Stimulated activated CD4-positive, alpha-beta T cell treated with anti-CD3 and anti-CD28 coated beads, Interleukin-12 subunit alpha, Interleukin-12 subunit beta, amount 100 ng/mL, for 4 hours (primary cell): ENCODE measurements at places on chromosomes 6 and 20.

DNA sequence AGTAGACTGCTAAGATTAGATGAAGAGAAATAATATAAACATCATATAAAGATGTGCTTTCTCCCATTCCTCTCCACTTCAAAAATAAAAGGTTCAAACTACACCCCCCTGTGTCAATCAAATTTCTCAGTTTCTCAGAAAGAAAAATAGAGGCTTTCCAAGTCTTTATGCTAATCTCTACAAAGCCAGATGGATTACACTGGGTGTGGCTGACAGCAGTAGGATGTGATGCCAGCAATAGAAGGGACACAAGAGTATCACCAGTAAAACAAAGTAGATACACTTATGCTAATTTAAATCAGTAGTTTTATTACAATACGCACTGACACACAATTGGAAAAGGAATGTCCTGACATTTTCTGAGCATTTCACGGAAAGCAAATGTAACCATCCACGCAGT lies 353.4 kb downstream of the RNGTT start:
- DNase-seq, result no peak

DNA sequence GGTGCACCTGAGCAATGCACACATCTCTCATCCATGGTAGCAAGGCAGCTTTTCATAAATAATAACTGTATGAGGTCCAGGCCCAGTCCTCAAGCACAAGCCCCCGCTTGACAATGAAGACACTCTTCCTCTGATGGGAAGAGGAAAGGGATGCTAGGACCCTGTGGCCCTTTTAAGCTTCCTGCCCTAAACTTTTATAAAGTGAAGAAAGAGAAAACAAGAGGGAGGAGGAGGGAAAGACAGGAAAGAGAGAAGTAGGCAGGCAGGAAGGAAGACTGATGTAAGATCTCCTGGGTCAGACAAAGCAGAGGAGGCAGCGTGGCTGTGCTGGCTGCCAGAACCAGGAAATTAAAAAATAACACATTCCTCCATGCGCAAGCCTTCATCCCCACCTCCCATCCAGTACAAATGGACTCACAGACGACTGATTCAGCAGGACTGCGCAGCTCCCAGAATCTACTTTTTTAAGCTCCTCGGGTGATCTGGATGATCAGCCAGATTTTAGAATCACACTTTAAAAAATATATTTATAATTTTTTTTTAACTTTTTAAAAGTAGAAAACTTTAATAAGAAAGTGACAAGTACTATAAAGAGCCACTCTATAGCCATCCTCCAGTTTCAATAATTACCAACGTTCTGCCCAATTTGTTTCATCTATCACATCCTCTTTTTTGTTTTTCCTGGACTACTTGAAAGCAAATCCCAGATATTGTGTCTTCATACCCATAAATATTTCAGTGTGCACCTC lies 16.5 kb downstream of the TNFAIP3 start:
- no peak for DNase-seq

GRCh38 chr6:42276034-42276890 lies 58.6 kb upstream of the MRPS10 start:
- DNase-seq, result no peak

DNA sequence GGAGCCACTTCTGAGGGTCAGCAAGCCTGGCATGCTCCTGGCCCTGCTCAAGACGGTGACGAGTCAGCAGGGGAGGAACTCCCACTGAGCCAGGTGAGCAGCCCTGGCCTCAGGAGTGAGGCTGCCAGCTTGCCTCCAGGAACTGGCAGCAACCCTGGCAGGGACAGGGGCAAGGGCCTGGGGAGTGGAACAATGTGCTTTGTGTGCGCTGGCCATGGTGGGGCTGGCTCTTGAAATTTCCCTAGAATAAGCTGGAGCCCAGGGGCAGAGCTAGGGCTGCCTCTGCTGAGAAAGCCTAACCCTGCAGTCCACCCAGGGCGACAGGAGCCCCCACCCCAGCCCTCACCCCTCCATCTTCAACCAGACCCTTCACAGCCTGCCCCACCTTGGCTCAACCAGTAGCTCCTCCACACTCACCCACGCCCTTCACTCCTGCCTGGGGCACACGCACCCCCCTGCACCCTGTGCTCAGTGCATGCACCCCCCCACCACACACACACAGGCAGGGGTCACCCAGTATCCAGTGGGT lies 88.0 kb downstream of the MRPL14 start:
- no peak for DNase-seq

- peak; percentile 29 for DNase-seq
Measured at GRCh38 chr6:90610751-90611542, 24.1 kb upstream of the MAP3K7 start.

DNA sequence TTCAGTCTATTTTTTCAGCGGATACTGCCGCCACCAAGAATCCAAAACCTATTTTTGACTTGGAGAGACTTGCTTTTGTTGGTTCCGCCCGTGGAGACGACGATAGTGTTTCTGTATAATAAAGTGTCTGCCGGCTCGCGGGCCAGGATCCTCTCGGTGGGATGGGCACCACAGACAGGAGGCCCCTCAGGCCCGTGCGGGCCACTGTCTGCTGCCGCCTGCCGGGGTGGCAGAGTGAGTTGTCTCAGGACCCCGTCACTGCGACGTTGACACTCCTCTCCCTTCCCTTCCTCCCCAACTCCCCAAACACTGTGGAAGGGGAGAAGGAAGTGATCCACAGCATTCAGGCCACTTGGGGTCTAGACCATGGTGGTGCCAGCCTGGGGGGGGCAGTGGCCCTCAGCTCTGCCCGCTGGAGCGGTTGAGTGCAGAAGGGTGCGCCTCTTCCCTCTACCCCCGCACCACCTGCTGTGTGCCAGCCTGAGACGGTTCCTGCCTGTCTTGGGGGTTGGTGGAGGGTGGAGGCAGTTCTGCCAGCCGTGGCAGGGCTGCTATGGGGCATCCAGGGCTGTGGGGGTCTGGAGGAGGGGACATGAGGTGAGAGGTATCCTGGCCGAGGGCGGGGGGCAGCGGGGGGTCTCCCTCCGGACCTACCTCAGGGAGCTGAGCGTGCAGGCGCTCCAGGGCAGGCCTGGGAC lies 17.5 kb downstream of the RBM38 start:
- DNase-seq, result no peak

- no peak for DNase-seq
Measured at GRCh38 chr20:23672158-23672557, 16.7 kb downstream of the CST4 start.

DNA sequence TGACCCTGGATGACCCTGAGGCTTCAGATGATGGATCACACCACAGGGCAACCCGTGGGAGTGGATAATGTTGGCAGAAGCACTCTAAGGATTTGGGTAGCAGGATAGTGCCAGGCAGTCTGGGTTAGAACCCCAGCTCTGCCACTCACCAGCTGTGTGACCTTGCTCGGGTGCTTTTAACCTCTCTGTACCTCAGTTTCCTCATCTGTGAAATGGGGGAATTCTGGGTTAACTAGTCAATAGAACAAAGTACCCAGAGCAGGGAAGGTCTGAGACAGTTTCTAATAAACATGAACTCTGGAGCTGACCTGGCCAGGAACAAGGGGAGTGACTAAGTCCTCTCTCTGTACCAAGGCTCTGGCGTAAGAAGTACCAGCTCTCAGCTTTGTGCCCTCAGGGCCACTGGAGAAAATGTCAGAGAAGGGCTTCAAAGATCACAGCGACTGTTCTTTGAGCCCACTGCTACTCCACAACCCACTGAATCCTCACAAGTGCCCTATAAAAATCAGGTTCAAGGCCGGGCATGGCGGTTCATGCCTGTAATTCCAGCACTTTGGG lies 14.7 kb upstream of the NOL4L start:
- no peak for DNase-seq

DNA sequence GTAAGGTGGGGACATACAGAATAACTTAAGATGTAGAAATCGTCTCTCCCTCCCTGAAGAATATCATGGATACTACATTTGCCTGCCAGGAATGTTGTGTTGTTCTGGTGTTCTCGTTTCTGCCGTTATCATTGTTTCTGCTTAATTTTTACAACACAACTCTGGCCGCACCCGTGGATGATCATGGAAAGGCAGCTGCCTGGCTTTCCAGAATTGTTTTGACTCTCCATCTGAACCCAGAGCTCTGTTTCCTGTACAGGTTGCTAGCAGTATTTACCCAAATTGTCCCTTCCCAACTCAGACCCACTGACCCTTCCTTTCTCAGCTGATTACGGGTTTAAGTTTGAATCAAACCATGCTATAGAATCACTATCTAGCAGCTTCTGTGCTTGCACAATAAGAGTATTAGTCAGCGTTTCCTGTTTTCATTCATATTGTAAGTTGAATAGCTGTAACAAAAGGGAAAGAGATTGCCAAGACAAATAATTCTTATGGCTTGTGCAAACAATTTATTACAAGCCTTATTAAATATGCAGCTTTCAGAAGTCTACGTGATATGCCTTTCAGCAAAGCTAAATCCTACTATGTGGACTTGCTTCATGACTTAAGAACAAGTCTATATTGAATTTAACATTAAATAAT lies 139.0 kb downstream of the MTHFD1L start:
- no peak for DNase-seq

GRCh38 chr20:8515810-8516435 lies 383.9 kb downstream of the PLCB1 start:
- no peak for DNase-seq

GRCh38 chr6:157226761-157227160 lies 96.6 kb downstream of the TMEM242 start:
- DNase-seq, result no peak

- no peak for DNase-seq
Measured at GRCh38 chr6:17966451-17966850, 21.0 kb downstream of the KIF13A start.

DNA sequence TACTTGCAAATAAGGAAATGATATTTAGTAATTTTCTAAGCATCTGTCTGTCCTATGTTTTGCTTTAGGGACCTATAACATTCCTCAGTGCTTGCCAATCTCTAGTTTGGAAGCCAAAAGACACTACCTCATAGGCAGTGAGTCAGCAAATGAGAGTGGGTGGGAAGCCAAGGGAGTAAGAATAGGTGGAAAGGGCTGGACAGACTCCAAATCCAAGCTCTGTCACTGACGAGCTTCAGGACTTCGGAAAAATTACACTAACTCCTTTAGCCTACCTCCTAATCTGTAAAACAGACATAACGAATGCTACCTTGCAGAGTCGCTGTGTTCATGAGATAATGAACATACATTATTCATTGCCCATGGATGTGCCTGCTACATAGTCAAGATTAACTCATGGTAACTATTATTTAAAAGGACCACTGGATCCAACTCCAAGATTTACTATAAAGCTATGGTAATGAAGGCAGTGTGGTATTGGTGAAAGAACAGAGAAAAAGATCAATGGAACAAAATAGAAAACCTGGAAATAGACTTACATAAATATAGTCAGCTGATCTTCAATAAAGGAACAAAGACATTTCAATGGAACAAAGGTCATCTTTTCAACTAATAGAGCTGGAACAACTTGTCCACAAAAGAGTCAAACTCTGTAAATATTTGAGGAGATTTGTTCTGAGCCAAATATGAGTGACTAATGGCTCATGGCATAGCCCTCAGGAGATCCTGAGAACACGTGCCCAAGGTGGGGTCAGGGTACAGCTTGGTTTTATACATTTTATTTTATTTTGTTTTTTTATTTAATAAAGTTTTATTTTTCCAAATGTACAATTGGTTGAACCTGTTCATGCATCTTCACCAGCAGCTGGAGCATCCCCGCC lies 64.1 kb downstream of the FAM50B start:
- no peak for DNase-seq

GRCh38 chr20:13333036-13333435 lies 112.0 kb downstream of the ISM1 start:
- no peak for DNase-seq

DNA sequence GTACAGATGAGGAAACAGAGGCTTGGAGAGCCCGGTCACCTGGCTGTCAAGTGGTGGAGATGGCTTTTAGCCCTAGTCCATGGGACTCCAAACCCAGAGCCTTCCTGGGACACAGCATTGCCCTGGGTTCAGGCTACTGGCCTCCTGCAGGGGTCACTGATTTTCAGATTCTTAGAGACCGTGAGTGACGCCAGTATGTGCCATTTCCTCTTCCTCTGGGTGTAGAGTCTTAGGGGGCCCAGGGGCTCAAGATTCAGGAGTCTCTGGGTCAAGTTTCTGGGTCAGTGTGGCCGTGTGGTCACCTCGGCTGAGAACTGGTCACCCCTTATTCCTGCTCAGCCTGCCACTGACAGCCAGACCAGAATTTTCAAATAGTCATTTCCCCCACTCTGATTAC lies 574 bp downstream of the ARHGAP40 start:
- DNase-seq, result no peak

GRCh38 chr6:44470115-44470464 lies 82.6 kb downstream of the CDC5L start:
- DNase-seq, result no peak

GRCh38 chr6:167130008-167130677 lies 7.2 kb downstream of the CCR6 start:
- no peak for DNase-seq

DNA sequence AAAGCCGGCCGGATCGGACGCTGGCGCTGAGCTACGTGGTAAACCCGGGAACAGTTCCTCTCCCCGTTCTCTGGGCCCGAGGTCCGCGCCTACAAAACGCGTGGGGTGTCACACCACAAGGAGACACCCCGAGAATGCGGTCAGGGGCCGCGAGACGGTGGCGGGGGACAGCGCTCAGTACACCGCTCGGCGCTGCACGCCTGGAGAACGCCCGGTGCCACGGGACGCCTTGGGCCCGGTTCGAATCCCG lies 670 bp downstream of the NCOA5 start:
- no peak for DNase-seq

GRCh38 chr6:162882801-162883481 lies 155.2 kb downstream of the PACRG start:
- DNase-seq, result no peak
